ENCODE measurements at places on chromosomes 6 and 20.

DNA sequence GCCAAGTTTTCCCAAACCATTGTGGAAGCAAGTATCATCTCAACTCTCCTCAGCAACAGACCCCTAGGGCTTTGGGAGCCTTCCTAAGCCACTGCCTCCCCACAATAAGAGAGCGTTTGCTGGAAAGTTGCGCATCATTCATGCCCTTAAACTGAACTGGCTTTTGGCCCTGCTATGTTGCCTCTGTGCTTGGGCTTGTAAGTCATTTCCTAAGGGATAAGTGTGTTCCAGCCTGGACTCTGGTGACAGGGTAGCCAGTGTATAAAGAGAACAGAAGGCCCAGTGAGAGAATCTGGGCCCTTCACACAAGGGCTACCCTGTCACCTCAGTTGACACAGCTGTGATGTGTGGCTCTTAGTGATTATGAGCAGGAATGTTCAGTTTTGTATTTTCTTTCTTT, 77.8 kb downstream of the COL9A1 start:
- DNase-seq = no peak

- no peak for DNase-seq
Observed at GRCh38 chr6:140414966-140415620, 1040.6 kb upstream of the CITED2 start.

- DNase-seq = no peak
Observed at GRCh38 chr20:35568645-35569044, 26.8 kb downstream of the ERGIC3 start.

GRCh38 chr20:3276680-3277015, 37.7 kb upstream of the SLC4A11 start:
- peak; percentile 32 for DNase-seq

- no peak for DNase-seq
Observed at GRCh38 chr6:99192561-99192960, 156.9 kb downstream of the FAXC start.

GRCh38 chr20:45087814-45088213, 13.1 kb downstream of the KCNS1 start:
- DNase-seq = no peak

- DNase-seq = no peak
Observed at GRCh38 chr20:31815408-31816188, 3.6 kb upstream of the MYLK2 start.

- DNase-seq = no peak
Observed at GRCh38 chr20:33889312-33889711, 78.2 kb downstream of the CHMP4B start.

DNA sequence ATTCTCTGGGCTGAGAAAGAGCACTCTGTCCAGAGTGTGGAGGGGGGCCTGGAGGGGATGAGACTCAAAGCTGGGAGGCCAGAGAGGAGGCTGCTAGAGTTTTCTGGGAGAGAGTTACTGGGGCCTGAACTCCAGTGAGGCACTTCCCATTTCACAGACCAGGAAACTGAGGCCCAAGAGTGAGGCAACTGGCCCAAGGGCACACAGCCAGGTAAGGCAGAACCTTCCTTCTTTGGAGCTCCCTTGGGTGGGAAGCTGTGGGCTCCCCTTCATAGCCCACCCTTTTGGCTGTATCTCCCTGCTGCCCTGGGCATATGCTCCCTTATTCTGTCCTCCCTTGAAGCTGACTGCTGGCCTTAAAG, 34.4 kb downstream of the ANGPT4 start:
- DNase-seq = no peak
